ENCODE measurements at places on chromosomes 3 and 15.

DNA sequence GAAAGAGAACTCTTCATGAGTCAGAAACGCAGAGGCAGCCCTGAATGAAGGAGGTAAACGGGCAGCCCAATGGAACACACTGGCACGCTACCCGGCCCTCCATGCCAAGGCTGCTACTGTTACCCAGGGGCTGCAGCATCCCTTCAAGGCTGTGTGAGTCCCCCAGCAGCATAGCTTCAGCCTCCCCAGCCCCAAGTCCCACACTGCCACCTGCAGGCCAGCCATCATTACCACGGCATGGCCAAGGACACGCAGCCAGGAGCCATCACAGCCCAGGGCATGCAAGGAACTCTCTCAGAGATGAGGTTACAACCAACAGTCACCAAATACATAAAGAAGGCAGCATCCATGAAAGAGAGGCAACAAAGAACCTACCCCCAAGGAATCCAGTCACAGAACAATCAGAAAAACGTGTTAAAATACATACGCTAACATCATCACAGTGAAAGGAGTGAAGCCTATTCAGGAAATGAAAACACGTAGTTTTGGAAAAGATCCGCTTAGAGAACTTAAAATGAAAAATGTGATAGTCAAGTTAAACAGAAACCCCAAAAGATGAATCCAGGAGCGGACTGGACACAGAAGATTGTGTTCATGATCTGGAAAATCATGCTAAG is 22.4 kb downstream of the PLA2G4F start:
- no peak for DNase-seq

GRCh38 chr15:90701048-90701447 is 16.1 kb upstream of the BLM start:
- DNase-seq, result no peak

GRCh38 chr15:77013776-77014131 is 18.8 kb downstream of the PSTPIP1 start:
- DNase-seq, result no peak

DNA sequence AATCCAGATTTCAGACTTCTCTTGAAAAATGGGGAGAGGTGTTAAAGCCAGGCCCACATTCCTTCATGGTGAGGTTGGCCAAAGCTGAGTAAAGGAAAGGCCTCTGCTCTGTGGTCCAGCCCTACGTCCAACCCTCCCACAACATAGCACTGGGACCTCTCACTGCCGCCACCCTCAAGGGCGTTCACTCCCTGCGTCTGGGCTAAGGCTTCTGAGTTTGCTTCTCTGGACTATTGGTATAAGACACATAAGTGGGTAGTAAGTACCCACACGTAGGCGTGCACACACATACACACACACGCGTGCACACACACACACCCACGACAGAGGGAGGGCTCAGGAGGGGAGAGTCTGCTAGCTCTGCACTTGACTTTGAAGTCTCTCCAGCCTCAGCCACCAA is 80.2 kb upstream of the PXYLP1 start:
- DNase-seq, result no peak

DNA sequence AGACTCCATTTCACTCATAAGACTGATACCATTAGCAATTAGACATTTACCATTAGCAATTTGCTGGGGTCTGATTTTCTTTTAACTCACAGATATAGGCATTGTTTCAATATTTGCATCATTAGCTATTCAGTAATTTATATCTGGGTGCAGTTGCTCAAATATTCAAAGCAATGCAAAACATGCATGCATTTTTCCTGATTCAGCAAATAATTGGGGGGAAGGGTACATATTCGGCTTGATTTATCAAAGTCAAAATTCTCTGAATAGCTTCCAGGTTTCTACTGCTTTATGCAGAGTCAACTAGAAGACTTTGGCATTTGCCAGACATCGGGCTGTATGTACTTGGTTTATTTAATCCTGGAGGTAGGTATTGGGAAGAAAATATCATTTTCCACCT is 315.6 kb upstream of the NR2F2 start:
- no peak for DNase-seq

- no peak for DNase-seq
These were observed 56.1 kb downstream of the CACNA2D2 start for GRCh38 chr3:50447290-50447840.
